Frontal cortex (tissue), 4 donors: ENCODE measurements at places on chromosomes 1 and 21.

DNA sequence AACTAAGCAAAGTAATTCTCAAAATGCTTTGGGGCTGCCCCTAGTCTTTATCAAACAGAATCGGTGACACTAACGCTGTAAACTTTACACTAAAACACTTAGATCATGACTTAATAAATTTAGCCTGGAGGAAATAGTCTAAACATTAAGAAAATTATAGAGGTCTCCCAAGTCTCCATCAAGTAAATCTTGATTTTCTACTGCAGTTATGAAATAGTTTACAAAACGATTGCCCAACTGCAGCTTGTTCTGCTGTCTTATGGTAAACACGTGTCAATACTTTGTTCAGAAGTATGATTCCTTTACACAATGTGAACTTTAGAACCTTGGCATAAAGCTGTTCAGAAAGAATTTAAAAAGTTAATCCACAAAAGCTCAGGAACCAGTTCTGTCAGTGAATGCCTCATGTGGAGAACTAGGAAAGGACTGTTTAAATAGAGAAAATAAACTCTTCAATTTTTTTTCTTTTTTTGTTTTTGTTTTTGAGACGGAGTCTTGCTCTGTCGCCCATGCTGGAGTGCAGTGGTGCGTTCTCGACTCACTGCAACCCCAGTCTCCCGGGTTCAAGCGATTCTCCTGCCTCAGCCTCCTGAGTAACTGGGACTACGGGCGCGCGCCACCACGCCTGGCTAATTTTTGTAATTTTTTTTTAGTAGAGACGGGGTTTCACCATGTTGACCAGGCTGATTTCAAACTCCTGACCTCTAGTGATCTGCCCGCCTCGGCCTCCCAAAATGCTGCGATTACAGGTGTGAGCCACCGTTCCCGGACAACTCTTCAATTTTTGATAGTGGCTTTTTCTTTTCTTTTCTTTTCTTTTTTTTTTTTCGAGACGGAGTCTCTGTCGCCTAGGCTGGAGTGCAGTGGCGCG is 1.6 kb downstream of the DDI2 start:
- DNase-seq: no peak

- no peak for DNase-seq
Observed at GRCh38 chr1:21308847-21309652, 18.8 kb upstream of the ECE1 start.

- DNase-seq: no peak
Observed at GRCh38 chr1:19023787-19024186, 67.3 kb upstream of the IFFO2 start.

DNA sequence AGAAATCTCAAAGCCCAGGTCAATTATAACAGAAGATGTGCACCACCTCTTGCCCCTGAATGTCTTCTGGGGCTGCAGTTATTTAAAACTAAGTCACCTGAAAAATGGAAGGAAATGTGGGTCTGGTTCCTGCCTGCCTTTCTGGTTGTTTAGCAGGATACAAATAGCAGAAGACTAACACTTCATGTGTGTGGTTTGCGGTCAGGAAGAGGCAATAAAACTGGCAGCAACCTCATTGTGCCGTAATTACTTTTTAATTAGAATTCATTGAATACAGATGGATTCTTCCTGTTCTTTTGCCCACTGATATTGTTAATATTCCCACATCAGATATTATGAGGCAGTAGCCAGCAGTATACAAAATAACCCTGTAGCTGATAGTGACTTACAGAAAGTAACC is 345.7 kb downstream of the ZNF326 start:
- DNase-seq: no peak

GRCh38 chr1:79124756-79125155 is 118.2 kb upstream of the ADGRL4 start:
- DNase-seq: no peak

DNA sequence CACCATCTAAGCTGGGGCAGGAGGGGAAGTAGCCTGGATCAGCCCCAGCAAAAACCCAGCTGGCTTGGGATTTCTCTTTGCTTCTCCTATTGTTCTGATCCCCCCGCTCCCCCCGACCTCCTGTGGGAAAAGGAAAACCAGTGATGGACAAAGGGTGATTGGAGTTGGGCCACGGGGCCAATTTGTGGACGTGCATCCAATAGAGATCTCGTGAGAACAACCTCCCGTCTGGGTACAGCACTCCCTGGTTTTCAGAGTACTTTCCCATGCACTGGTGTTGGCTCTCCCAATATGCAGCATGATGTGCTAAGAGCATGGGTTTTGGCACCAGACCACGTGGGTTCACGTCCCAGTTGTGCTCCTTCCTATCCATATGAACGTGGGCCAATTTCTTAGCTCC is 9.0 kb downstream of the BLACAT1 start:
- DNase-seq: no peak

DNA sequence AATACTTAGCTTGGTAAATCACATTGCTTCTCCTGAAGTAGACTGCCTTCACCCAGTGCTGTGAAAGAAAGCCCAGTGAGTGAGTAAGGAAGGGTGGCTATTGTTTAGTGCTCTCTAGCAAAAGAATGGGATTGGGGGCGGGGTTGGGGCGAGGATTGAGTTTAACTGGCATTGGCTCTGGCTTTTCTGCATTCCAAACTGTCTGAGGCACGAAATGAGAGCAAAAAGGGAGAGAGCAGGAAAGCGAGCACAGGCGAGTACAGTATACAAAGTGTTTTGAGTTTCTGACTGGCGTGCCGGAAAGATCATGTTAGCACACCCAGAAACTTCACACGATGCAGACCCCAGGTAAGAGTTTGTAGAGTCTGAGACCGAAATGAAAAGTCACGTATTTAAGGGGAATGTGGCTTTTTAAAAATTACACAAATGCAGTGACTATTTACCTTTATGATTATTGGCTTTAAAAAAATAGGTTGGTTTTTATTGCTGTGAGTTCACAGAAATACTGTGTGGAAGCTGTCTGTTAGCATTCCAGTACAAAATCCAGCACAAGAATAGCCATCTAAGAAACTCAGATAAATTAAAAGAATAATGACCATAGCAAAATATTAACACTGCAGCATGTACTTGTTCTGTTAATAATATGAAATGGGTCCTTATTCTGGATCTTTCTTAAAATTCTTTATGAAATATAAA is 155.4 kb downstream of the CLEC20A start:
- DNase-seq: peak; percentile 6

GRCh38 chr1:16727190-16728111 is 12.9 kb upstream of the RNU1-4 start:
- DNase-seq: no peak

DNA sequence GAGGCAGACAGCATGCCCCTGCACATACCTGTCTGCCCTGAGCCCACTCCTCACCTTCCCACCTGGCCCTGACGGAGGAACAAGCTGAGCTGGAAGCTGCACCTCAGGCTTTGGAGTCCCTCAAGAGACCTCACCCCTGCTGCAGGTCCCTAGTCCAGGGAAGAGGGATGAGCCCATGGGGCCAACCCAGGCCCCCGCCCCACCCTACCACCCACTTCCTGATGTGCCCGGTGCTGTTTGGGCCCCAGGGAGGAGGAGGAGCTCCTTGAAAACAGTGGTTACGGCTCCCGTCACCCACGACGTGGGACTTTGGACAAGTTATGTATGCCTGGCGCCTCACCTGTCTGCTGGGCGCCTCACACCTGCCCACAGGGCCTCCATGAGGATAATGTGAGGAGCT is 250.2 kb downstream of the NPHP4 start:
- DNase-seq: no peak

- no peak for DNase-seq
Observed at GRCh38 chr1:239952348-239953308, 139.1 kb upstream of the FMN2 start.

DNA sequence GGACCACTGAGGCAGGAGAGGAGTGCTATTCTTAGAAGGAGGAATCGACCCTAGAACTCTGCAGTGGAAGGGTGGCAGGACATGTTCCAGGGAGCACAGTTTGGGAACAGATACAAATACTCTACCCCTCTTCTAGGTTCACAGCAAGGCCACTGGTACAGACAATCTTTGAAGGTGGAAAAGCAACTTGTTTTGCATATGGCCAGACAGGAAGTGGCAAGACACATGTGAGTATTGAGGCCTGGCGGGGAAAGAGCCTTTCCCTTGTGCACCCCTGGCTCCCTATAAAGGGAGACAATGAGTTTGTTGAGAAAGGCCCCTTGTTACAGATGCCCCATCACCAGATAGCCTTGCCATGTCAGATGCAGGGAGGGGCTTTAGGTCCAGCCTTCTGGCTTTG is 17.8 kb downstream of the KIF2C start:
- no peak for DNase-seq

GRCh38 chr1:45516036-45516435 is 5.6 kb downstream of the PRDX1 start:
- DNase-seq: no peak

GRCh38 chr1:37764414-37764825 is 500 bp downstream of the EPHA10 start:
- DNase-seq: no peak

- DNase-seq: no peak
Observed at GRCh38 chr21:37503848-37504467, 137.4 kb downstream of the DYRK1A start.

- DNase-seq: no peak
Observed at GRCh38 chr1:173241528-173242347, 34.6 kb upstream of the TNFSF4 start.

GRCh38 chr1:26350701-26351589 is 3.0 kb downstream of the CRYBG2 start:
- no peak for DNase-seq
